Right forelimb (tissue), 1 donor: ENCODE measurements at places on chromosomes 1 and 21.

- DNase-seq, result no peak
Observed at GRCh38 chr1:101221945-101222429, 14.8 kb upstream of the S1PR1 start.

GRCh38 chr1:54069791-54070170, 16.4 kb downstream of the TCEANC2 start:
- DNase-seq, result peak; percentile 56

DNA sequence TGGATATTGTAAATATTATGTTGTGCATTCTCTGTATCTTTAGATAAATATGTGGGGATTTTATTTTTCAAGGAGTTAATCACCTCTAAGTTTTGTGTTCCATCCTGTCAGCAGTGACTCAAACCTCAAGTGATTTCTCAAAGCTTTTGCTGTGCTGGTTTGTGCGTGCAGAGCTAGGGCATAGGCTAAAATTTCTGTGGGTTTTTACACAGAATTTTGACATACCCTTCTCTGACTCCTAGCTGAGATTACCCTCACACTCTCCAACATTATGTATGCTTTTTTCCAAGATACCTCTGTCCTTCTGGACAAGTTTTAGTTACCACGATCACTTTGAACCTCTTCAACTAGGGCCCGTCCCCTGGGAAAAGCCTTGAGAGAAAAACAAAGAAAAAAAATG, 384.9 kb downstream of the NCAM2 start:
- no peak for DNase-seq

DNA sequence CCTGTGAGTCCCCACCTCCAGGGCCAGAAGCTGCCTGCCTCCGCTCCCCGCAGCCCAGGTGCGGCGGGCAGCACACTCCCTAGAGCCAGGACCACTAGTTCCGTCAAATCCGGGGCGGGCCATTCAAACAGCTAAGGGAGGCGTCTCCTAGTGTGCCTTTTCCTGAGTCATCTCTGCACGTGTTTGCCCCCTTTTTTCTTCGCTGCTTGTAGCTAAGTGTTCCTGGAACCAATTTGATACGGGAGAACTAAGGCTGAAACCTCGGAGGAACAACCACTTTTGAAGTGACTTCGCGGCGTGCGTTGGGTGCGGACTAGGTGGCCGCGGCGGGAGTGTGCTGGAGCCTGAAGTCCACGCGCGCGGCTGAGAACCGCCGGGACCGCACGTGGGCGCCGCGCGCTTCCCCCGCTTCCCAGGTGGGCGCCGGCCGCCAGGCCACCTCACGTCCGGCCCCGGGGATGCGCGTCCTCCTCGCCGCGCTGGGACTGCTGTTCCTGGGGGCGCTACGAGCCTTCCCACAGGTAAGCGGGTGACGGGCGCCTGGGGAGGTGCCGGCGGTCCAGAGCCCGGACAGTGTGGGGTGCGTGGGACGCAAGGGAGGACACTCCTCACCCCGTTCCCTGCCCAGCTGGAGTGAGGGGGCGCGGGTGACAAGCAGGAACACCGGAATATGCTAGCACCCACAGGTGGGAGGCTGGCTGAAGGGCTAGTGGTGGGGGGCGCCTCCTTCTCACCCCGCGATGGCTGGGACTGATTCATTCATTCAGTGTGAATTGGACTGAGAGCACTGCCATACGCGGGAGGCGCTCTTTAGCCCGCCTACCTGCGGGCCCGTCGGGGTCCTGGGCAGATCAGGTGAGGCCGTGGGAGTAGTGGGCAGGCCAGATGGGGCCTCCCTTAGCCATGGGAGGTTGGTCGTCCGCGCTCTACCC, at the start of gene TNFRSF8:
Gene TNFRSF8, plus strand, starts transcription at position 163 of the 932 bp plus-strand sequence. Its CDS starts 296 bp downstream, at position 459.
- no peak for DNase-seq

DNA sequence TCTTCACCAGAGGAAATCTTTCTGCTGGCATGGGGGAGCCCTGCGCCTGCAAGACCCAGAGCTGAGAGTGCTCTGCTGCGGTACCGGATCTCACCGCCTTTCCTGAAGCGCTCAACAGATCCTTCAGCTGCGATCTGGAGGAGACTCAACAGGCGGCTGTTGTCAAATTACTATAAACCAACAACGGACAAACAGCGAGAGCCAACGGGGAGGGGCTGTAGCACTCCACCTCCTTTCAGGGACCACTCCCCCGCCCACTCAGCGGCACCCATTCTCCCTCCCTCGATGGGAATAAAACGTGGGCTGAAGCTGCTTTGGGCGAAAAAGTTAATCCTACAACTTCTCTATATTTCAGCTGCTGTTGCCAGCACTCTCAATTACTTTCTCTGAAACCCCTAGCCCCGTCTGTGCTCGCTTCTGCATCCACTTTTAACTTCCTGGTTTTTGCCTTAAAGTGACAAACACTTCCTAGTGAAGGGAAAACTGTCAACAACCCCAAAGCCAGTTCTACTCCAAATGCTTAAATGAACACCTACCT, at the start of gene FMO5:
Gene FMO5, minus strand, starts transcription at position 147 of the 538 bp plus-strand sequence. CDS start 310 bp downstream, outside the sequence.
- peak; percentile 79 for DNase-seq

- no peak for DNase-seq
Observed at GRCh38 chr1:200771625-200772555, 33.2 kb downstream of the CAMSAP2 start.

GRCh38 chr1:119873135-119874015, 22.9 kb downstream of the ADAM30 start:
- peak; percentile 63 for DNase-seq

GRCh38 chr1:48790397-48790796, 13.7 kb upstream of the BEND5 start:
- no peak for DNase-seq

DNA sequence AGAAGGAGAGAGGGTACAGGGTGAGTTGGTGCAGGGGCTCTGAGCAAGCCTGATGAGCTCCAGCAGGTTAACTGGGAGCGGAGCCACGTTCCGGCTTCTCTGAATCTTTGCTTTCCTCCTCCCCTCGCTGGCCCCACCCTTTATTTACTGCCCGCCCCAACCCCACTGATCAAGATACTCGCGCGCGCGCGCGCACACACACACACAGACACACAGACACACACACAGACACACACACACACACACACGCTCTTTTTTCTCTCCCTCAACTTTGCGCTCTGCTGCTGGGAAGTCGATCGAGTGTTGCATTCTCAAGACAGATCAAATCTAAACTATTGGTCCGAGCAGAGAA, at the start of gene GRIK1:
Gene GRIK1, minus strand, starts transcription at position 73 of the 352 bp plus-strand sequence.
- DNase-seq, result peak; percentile 55

DNA sequence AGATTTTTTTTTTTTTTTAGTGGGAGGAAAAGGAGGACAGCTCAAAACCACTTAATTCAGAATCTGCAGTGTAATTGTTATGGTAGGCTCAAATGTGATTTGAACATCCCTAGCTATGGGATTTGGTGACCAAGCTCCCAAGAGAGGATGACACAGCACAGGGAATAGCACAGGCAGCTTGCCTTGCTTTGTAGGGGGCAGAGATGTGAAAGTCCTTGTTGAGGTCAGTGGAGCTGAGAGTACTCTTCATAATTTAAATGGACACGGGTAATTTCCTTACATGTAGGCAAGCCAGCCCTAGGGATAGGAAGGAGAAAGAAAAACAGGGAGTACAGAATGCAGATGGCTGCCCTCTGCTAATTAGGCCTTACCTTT, 3.2 kb upstream of the UCK2 start:
- no peak for DNase-seq

- DNase-seq, result no peak
Observed at GRCh38 chr1:71834601-71835441, 447.5 kb downstream of the NEGR1 start.

DNA sequence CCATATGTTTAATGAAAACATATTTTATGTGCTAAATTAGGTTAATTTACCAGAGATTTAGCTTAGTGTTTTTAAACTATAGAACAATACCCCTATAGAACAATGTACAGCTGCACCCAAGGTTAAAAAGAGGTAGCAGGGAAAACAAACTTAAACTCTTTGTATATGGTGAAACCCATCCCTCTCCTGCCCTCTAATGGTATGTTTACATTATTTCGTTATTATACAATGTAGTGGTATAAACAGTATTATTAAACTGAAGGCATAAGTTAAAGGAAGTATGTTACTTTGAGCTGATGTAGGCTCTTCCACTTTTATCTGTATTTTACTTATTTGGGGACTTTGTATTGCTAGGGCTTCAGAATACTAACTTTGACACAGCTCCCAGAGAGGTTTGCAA, 16.7 kb upstream of the ZYG11A start:
- no peak for DNase-seq

DNA sequence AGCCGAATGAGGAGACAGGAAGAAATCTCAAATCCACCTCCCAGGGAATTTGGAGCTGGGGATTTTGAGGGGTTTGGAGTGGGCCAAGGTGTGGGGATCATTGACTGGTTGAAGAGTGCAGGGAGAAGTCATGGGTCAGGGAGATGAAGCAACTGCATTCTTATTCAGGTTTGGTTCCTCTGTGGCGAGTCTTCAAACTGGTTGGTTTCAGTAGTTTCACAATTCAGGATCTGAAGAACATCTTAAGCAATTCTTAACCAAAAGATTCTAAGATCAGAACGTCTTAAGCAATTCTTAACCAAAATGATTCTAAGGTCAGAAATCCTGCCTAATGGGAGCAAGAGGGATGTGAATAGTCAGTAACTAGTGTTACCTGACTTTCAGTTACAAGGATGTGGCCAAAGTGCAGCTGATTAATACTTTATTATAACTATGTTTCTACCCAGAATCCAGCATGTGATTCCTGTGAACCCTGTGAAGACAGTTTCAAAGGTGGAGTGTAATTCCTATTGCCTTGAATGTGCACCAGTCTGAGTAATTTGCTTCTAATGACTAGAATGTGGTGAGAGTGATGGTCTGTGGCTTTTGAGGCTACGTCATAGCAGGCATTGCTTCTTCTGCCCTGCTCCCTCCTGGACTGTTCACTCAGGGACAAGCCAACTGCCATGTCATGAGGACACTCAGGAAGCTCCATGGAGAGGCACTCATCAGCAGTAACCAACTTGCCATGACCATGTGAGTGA, 61.2 kb downstream of the OLFML3 start:
- DNase-seq, result no peak
